NCI-H748 treated with DMSO at 0.1 percent for 48 hours (cell line): ENCODE measurements at places on chromosomes 7 and 10.

GRCh38 chr7:110417611-110418010 lies 673.3 kb upstream of the LRRN3 start:
- DNase-seq, result no peak

GRCh38 chr7:20306180-20306946 lies 24.3 kb upstream of the ITGB8 start:
- DNase-seq, result no peak

DNA sequence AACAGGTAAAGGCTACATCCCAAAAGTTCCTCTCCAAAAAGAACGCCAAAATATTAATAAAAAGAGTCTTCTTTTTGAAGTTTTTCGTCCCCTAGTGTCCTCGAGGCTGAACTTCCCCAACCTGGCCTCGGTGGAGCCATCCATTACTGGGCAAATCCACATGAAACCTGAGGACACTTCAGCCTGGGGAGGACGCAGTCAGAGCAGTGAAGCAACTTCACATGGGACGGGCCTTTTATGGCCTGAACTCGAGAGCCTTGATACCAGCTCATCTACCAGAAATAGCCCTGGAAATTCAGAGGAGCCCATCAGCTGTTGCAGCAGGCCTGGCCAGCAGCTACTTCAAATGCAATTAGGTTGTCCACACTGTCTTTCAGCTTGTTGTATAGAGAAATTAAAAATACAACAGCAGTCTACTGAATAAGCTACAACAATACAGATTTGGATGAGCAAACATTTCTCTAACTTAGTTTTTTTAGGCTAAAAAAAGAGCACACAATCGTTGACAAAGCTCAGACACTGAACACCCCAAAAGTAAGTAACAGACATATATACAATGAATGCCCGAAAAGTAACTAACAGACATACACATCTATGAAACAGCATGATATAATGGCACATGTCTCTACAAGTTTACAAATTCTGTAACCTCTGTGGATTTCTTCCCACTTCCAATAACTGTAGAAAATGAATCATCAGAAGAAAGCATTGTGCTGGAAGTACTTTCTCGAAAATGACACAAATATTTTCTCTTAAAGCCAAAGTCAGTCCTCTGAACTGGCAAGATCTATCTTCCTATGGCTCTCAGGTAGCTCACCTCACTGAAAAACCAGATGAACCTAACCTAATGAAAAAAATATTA lies at the start of gene SVIL:
Gene SVIL, minus strand, starts transcription at position 208 of the 862 bp plus-strand sequence. CDS start 79,913 bp downstream, outside the sequence.
- no peak for DNase-seq

DNA sequence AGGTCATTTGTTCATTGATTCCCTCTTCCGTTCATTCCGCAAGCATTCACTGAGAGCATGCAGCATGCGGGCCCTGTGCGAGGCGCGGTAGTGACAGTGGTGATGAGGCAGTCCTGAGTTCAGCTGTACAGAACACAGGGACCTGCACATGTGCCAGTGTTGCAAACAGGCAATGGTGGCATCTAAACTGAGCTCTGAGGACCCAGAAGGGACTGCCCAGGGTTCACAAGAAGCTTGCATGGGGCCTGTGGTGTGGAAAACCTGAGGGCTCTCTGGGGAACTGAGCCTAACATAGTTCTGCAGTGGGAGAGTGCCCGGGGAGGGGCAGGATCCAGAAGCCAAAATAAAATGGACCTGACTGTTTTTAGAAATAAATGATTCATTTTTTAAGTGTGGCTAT lies 13.2 kb downstream of the ZNF488 start:
- no peak for DNase-seq

DNA sequence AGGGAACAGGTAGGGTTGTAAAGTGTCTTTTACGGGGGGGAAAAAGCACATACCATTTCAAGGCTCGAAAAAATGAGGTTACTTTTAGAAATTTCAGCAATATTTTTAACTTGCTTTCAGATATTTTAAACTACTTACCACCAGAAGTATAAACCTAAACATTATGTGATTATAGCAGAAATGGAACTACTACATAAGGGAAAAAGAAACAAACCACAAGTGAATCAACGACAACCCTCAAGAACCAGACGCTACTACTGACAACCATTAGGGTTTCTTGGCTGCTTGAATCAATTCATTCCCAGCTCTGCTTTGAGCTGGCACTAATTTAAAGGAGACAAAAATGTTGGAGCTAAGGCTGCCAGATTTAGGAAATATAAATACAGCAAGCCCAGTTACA lies 80.1 kb downstream of the ZFAND4 start:
- no peak for DNase-seq

- DNase-seq, result no peak
Observed at GRCh38 chr10:118920206-118920605, 109.3 kb upstream of the NANOS1 start.

DNA sequence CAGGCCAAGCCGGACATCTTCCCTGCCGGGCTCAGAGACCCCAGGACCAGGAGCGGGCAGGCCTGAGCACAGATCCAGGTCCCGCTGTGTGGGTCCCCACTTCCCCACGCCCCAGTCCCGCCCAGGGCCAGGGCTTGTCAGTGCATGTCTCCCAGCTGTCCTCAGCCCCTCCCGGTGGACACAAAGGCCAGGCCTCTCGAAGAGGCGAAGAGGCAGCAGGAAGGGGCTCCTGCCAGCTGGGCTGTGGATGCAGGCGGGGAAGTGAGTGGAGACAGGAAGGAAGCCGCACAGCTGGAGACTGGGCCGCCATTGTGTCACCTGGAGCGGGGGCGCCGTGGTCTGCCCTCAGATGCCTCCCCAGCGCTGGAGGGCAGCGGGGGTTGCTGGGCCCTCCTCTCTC lies 4.8 kb downstream of the GRIFIN start:
- DNase-seq, result peak; percentile 14

GRCh38 chr10:121926157-121926556 lies 1.7 kb downstream of the ATE1 start:
- DNase-seq, result no peak

GRCh38 chr7:129265328-129265727 lies 40.5 kb downstream of the AHCYL2 start:
- DNase-seq, result no peak

DNA sequence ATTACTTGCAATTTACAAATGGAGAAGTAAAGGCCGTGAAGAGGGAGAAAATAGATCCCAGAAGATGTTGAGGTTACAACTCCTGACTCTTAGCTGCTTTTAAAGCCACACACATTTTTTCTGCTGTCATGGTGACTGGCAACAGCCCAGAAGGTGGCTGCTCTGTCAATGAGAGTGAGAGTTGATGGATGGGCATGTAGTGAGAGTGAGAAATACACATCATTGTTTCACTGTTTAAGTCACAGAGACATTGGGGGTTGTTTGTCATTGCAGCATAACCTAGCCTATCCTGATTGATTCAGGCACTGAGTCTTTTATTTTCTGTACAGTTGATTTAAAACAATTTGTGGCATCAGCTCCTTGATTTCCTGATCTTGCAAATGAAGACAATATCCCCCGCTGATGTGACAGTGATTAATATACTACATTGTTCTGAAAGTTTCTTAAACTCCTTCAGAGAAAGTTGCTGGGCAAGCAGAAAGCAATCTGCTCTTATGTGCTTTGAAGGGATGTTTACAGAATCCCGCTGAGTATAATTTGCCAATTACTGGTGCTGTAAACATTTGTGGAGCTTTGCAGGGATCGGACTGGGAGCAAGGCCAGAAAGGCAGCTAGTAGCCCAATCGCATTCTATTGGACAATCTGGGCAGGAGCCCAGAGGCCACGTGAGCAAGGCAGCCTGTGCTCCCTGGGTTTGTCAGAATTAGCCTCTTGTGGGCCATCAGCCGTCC lies 229.6 kb downstream of the PRPF18 start:
- DNase-seq, result peak; percentile 84

- DNase-seq, result no peak
Observed at GRCh38 chr7:4866528-4867496, 5.0 kb upstream of the PAPOLB start.

- DNase-seq, result no peak
Observed at GRCh38 chr10:7162331-7162730, 248.5 kb downstream of the SFMBT2 start.

- no peak for DNase-seq
Observed at GRCh38 chr10:44961230-44961571, 1.6 kb downstream of the RASSF4 start.

DNA sequence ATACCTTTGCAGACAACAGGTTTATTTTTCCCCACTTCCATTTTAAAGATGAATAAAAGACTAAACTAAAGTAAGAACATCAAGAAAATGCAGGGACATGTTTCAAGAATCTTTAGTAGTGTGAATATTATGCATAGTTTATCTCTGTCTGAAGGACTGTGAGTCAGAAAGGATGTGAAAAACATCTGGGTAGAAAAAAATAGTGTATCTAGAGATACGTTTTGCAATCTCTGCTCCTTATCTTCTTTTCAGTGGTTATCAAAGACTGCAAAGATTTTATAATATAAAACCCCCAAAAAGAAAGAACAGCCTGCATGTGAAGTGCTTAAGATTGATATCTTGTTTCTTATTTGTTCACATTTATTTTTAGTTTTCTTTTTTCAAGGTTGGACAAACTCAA lies 101.9 kb upstream of the ARHGAP21 start:
- DNase-seq, result no peak

- DNase-seq, result no peak
Observed at GRCh38 chr7:21352540-21353387, 75.1 kb upstream of the SP4 start.
